ENCODE measurements at places on chromosomes 7 and 10.

DNA sequence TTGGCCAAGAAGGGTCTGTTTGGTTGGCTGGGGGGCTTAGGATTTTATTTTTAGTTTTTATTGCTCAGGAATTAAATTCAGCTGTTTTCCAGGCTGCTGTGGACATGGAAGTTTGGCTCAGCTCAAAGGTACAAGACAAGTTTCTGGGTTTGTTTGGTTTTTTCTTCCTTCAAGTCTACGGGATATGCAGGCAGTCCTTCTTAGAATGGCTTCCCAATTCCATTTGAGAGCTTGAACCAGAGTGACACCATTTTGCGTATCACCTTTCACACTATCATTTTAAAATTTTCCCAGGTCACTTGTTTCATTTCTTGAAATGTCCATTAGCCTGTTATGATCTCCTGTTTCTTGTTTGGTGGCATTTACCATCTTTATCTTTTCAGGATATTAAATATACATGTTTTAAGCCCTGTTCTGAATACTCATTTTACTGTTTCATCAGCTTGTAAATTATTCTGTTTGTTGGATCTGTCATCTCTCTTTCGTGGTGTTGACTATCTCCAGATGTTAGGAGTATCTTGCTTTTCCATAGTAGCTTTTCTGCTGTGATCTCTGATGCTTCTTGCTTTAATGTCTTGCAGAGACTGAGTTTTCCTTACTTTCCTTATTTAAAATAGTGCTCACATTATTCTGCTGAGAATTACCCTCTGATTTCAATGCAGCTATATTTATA, 9.4 kb upstream of the TMEM168 start:
- DNase-seq, result no peak

- DNase-seq, result no peak
Measured at GRCh38 chr7:82700741-82701140, 257.2 kb upstream of the CACNA2D1 start.

GRCh38 chr10:128995676-128996075, 471.4 kb upstream of the MGMT start:
- no peak for DNase-seq

- DNase-seq, result peak; percentile 46
Measured at GRCh38 chr10:45470098-45471012, 96.3 kb downstream of the ALOX5 start.

DNA sequence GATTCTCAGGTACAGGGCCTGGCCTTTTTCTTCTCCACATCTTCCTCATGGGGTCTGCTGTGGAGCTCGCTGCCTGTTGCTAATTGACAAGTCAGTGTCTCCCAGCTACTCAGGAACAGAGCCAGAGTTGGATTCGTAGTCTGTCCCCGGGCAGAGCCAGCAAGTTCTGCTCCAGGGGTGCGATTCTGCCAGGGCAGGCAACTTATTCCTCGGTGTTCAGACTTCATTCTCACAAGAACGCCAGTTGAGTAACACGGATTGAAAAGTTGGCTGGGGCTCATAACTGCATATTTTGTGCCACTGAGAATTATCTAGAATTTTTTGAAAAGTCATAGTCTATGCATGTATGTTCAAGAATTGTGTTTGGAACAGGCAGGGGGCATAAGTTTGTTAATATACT, 336.7 kb upstream of the NPVF start:
- no peak for DNase-seq

DNA sequence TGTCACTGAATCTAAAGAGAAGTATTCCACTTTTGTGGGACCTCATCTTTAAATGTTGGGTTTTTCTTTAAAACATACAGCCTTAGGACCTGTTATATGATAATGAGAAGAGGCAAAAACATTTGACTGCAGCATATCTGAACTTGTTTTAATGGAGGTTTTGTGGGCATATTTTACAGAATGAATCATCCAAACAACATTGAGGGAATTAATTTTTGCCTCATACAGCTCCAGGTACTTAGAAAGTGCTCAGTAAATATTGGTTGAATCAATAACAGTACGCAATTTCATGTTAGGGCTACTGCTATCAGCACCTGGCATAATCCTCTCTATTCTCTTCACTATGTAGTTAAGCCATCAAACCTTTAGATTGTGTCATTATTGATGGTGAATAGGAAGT, 115.9 kb downstream of the MALRD1 start:
- DNase-seq, result no peak
